ENCODE measurements at places on chromosomes 1 and 21.

DNA sequence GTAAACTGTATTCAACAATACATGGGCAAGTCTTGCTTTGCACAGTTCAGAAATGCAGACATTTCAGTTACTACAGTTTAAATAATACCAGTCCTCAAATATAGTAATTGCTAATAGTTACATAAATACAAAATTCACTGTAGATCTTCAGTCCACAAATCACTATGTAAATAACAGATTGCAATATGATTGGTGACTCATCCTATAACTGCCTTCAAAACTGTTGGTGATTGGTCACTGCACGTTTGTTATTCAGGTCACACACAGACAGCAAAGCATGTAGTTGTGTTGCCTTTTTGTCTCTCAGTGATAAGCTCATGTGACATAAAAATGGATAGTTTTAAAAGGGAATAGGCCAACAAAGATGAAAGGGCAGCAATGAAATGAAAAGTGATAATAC lies 186.5 kb upstream of the CTTNBP2NL start:
- DNase-seq, result no peak

GRCh38 chr21:32920474-32920873 lies 105.3 kb upstream of the OLIG2 start:
- no peak for DNase-seq

DNA sequence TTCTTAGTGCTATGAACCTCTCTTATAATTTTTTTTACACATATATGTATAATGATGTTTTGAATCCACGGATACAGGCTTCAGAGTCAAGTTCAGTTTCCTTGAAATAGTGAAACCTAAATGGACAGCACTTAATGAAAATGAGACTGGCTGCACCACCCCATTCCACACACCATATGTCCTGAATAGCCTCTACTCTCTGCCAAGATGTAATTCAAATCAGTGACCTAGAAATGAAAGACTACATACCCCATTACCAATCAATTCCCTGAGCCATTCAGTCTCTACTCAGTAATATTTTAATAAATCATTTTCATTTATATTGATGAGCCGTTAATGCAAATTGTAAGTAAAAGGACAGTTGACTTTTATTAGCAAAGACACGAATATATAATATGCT lies 614.9 kb upstream of the TMPRSS15 start:
- DNase-seq, result no peak

DNA sequence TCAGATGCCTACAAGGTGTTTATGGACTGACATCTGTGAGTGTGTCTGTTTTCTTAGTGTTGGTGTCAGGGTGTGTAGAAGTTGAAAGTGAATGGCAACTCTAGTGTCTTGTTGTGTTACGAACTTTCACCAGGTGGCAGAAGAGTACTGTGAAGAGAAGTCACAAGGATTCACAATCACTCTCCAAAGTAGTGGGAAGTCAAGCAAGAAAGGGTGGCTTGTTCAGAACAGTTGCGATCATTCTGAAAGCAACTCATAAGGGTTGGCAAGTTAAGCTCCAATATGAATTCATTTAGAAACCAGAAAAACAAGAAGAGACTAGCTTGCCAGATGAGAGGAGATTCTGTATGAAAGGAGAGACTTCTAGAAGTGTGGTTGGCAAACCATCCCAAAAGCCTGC lies 86.1 kb downstream of the FASLG start:
- DNase-seq, result peak; percentile 11

- DNase-seq, result no peak
These were observed 53.2 kb downstream of the HHAT start for GRCh38 chr1:210381934-210382333.
